Right lung (tissue), 10 donors: ENCODE measurements at places on chromosomes 7 and 10.

DNA sequence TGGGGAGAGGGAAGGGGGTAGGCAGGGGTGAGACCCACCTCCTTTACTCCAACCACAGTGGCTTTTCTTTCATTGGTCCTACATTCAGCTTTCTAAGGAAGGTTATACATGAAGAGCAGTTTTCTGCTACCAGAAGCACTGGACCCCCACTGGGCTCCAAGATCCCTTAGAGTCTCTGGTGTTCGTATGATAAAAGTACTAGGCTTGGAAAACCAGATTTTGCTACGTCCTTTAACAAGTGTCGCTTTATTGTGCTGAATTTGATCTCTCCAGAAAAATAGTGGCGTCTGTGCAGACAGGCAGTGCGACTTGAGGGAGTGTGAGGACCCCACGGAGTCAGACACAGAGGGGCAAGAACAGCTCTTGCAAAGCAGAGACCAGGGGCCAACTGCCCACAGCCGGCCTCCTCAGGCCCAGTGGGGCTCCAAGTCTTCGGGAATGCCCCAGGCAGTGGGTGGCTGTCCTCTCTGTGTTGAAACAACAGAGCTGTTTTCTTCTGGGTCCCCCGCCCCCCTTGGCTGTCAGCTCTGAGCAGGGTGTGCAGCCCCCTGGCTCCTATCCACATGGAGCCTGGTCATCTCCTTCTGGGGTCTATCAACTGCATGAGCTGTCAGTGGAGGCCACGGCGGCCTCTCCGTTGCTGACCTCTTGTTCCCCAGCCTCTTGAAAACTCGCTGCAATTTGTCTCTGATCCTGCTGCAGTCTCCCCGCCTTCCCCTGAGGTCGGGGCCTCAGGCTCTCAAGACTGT lies 333.2 kb downstream of the RPS24 start:
- DNase-seq, result peak; percentile 71

DNA sequence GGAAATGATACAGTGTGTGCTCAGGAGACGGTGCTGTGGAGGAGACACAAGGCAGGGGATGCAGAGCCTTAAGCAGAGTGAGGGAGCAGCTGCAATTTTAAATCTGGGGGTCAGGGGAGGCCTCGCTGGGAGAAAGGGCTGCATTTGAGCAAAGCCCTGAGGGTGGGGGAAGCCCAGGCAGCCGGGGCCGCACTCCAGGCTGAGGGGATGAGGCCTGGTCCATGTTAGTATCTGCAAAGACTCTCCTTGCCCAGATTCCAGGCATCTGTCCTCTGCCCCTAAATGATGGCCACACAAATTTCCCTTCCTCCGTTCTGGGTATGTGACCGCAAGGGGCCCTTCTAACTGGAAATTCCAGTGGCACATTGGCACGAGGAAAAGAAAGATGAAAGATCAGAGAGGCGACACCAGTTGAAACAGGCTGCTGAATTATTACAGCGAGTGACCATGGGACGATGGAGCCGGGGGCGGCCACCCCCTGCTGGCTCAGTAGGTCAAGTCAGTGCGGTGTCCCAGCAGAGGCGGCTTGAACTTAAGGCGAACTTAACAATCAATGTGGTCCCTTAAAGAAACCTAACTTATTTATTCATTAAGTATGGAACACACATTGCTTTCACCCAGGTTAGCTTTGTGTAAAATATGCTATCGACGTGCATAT lies 62.3 kb upstream of the KAT6B start:
- no peak for DNase-seq

DNA sequence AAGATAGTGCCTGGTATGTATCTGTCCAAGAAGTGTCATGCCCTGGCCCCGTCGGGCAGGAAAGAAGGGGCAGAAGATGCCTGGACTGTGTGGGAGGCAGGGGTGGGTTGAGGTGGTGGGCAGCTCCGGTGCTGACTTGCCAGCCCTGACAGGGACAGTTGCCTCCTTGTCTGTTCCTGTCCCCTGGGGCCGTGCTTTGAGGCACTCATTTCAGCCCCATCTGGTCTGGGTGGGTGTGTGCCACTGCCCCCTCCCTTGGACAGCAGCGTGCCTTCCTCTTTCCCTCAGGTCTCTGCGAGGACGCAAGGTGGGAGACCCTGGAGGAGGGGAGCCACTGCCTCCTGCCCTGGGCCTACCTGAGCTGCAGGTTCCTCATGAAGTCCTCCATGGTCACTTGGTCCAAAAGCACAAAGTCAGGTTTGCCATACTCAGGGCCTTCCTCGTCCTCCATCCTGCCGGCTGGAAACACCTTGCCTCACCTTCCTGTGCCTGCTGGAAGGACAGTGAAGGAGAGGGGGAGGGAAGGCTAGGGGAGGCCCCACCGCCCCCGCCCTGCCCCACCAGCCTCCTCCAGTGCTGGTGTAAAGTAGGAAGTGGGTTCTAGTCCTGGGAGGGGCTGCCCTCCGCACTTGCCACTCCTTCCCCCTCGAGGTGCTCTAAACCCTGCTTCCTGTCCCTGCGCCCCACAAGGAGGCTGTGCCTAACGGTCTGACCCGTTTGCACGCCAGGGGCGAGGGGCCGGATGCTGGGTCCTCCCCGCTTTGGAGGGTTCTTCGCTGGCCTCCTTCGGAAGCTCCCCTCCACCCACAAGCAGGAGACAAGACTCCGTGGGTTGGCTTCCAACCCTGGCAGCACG lies at the start of gene MYO1G:
Gene MYO1G, minus strand, starts transcription at position 505 of the 856 bp plus-strand sequence. Its CDS starts 54 bp downstream, at position 451.
- DNase-seq, result no peak

DNA sequence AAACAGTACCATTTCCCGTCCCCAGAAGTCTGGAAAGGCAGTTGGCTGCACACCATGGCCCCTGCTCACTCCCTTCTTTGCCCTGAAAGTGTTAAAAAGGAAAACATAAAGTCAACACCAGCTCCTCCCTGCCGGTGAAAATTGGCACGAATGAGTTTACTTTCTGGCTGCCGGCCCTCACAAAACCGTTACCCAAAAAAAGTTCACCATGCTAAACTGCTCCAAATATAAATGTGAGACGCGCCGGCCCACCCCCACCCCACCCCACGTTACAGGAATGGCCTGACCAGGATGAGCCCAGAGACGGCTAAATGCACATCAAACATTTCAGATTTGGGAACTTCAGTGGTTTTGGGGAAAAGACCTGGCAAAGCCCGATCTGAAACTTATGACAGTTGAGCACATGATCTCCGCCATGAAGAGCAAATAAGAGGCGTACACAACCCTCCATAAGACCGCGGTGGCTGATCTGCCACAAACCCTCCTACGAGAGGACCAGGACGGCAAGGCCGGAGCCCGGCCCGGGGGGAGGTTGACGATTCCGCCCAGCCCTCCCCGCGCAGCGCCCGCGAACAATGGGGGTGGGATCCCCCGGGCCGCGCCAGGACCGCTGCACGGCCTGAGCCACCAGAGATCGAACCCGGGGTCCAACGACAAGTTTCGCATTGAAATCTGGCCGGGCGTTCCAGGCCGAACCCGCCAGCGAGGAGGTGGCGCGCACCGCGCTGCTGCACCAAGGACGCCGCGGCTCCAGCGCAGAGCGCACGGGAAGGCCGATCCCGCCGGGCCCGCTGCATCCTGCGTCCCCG lies 952 bp downstream of the DIP2C start:
- peak; percentile 42 for DNase-seq

DNA sequence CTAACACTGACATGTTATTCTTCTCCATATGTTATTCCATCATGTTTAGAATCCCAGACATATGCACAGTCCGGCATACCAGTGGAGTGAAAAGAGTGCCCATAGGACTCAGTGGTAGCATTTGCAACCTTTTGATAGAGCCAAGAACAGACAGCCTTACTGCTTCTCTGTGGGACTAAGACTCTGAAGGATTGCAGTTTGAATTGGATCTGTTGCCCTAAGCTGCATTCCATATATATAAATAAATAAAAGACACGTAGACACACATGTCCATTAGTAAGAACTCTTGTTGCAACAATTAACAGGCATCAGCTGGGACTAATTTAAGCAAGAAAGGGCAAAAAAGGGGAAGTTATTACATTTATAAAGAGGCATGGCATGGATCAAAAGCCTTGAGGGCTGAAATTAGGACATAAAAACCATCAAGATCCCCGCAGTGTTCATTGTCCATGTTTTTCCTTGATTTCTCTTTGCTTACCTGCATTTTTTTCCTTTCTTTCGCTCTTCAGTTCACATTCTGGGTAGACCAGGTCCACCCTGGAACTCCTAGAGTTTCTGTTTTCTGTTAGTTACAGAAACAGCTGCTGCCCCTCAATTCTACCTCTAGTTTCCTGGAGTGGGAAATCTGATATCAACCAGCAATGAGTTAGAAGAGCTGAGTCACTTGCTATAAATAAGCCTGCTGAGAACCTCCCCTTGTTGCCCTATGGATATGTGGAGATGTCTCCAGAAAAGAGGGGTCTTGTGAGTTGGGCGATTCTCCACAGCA lies 132.4 kb downstream of the SORCS1 start:
- no peak for DNase-seq

DNA sequence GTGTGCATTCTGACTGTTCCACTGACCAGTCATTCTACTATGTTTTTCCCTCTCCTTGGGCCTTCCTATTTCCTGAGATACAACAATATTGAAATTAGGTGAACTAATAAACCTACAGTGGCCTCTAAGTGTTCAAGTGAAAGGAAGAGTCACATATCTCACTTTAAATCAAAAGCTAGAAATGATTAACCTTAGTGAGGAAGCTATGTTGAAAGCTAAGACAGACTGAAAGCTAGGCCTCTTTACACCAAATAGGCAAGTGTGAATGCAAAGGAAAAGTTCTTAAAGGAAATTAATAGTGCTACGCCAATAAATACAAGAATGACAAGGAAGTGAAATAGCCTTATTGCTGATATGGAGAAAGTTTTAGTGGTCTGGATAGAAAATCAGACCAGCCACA lies 5.7 kb upstream of the DYNC1I1 start:
- no peak for DNase-seq

DNA sequence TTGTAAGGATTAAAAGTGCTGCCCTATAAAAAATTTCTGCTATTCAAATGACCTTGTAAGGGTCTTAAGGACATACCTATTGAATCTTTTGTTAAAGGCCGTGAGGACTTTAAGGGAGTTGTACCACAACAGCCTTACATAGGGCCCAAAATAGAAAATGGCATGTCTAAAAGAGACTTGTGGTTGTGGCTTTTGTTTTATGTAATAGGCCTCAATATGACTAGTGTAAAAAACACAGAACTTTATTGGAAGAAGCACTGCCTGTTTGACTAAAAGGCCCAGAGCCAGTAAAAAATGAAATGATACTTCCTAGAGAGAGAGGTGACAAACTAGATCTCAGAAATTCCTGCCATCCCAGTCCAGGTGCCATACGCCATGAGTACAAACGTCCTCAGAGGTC lies 286.6 kb downstream of the SEMA3D start:
- no peak for DNase-seq

DNA sequence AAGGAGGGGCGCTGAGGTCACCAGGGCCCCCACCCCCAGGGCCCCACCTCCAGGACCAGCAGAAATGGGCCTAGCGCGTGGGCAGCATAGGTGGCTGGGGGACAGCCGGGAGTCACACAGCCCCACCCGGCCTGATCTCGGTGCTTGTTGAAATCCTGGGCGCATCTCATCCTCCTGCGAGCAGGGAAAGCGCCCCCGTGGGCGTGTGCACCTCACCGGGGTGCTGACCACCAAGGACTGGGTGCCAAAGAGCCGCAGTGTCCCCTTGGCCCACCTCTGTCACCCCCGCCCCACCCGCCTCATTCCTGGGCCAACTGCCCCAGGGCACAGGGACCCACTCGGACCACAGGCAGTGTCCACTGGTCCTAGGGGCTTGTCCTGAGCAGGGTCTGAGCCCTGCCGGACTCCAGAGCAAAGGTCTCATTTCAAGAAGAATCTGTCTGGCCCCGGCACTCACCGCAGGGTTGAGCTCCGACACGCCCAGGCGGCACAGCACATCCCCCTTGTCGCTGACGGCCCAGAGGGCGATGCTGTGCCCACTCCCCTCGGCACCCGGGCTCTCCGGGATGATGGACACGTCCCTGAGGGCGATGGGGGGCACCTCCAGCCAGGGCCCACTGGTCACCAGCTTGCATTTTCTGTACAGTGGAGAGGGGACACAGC lies 11.4 kb downstream of the BHLHA15 start:
- DNase-seq, result no peak

GRCh38 chr10:118997379-118997778 lies 32.1 kb upstream of the NANOS1 start:
- no peak for DNase-seq

GRCh38 chr7:1050956-1051690 lies 6.8 kb downstream of the GPR146 start:
- DNase-seq, result no peak

- no peak for DNase-seq
Observed at GRCh38 chr7:154380771-154381170, 328.6 kb downstream of the DPP6 start.

- peak; percentile 67 for DNase-seq
Observed at GRCh38 chr7:141533149-141533949, 17.9 kb upstream of the AGK start.

DNA sequence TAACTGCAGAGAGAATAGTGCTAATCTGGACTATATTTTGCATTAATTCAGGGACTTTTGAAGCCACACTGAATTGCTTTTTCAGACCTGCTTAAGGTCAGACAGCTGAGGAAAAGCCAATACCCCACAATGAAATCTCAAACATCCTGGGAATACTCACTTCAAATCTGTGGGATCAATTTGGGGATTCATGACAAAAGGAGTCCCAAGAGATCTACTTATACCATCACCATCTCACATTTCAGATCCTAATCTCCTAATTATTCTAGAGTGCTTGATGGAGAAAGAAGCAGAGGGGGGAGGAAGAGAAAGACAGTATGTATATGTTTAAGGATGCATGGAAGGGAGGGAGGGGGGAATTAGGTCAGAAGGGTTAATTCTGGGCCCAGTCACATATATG lies 202.2 kb downstream of the CACNA2D1 start:
- no peak for DNase-seq

- DNase-seq, result no peak
Observed at GRCh38 chr7:105480931-105481330, 41.1 kb downstream of the PUS7 start.

GRCh38 chr10:63114031-63114814 lies 18.9 kb upstream of the NRBF2 start:
- DNase-seq, result peak; percentile 65

- DNase-seq, result no peak
Observed at GRCh38 chr7:103944230-103944900, 45.1 kb downstream of the RELN start.

GRCh38 chr10:3126741-3127346 lies 45.7 kb downstream of the PITRM1 start:
- no peak for DNase-seq

DNA sequence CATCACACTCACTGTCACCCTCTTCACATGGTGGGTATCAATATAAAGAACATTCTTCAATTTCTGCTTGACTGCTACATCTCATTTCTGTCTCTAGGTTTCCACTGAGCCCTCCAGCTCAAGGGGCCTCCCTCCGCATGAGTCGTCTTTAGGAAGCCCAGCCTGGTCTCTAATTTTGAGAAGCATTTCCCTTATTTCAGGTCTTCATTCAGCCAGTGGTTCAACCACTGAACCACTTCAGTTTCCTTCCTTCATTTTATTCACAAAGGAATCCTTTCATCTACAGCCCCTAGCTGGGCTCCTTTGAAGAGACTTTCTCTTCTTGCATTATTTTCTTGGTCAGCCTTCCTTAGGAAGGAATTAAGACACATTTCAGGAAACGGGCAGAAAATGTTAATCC lies 257.4 kb downstream of the KCNMA1 start:
- DNase-seq, result no peak
